ENCODE measurements at places on chromosomes 7 and 10.

DNA sequence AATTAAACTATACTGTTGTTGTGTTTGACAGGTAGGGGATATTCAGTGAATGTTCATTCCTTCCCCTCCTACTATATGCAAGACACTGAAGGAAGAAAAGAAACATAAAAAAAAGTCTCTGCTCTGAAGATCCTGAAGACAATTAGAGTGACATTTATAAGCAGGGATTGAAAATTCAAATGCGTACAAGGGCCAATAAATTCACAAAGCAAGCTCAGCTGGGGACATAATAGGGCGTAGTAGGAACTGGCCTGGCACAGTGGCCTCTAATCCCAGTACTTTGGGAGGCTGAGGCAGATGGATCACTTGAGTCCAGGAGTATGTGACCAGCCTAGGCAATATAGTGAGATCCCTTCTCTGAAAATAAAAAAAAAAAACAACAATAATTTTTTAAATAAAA lies 104.9 kb upstream of the KMT2E start:
- no peak for DNase-seq

GRCh38 chr7:39353615-39354376 lies 212.4 kb upstream of the YAE1 start:
- no peak for DNase-seq

DNA sequence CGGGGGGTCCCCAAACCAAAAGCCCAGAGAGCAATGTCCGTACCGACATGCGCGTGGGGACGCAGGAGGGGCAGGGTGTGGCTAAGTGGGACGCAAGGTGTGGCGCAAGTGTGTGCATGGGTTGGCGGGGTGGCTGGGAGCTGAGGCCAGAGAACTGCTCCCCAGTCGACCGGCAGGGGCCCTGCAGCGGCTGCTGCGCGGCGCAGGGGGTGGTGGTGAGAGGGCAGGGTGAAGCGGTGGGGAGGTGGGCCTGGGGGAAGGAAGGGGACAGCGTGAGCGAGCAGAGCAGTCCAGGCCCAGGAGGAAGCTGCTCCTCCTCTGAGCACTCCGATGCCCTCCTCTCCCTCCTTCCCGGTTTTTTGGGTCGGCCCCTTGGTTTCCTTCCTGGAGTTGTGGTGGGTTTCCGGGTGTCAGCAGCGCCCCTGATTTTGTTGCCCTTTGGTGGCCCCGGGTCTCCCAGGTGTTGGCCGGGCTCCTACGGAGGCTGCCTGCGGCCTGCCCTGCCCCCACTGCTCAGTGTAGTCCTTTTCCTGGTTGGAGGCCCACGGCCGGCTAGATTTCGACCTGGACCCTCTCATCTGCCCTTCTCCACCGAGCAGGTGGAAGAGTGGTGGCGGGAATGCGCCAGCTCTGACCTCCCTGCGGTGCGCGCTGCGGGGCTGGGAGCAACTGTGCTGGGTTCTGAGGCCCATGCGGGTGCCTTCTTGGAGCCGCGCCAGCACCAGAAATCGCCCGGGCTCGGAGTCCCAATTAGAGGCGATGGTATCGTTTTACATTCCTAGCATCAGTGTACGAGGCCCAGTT lies 40.5 kb upstream of the COMTD1 start:
- no peak for DNase-seq

DNA sequence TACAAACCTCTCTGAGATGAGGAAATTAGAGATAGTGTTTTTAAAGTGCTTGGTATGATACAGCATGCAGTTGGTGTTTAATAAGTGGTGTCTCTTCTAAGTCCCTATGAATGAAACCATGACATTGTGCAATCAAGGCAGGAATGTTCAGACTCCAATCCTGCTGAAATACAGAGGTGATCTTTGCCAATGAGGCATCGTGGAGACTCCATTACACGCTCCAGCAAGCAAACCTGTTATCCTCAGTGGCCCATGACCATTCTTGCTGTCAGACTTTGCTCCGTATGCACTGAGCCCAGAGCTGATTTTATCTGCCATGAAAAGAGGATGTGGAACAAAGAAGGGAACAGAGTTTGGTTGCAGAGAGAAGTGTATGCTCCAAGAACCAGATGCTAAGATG lies 47.3 kb downstream of the CDHR3 start:
- DNase-seq: no peak

DNA sequence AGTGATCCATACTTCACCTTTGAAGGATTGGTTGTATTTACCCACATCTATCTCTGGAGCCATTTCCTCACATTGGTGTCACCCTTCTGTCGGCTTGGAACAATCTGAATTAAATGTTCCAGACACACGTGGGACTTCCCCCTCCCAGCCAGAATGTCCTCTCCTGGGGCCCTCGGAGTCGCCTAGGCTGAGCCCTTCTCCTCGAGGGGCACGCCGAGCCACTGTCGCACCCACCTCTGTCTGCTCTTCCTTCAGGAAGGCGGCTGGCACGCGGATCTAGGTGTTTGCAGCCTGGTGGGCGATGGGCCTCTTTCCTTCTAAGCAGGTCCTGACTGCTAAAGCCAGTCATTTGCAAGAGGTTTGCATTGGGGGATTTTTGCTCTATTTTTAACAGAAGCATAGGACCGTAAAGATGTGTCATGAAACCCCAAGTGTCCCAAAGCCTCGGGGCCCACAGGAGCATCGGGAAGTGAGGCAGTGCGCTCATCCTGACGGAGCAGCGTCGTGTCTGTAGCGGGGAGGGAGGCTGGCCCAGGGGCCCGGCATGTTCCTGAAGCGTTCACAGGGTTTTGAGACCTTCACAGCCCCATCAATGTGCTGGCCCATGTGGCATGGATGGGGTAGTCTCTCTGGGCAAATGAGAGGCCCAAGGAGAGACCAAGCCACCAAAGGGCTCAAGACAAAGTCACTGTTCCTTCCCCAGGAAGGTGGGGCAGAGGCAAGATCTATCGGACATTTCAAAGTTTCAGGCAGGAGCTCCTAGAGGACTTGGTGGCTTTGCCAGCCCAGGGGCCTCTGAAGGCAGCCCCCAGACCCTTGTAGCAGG lies 86.7 kb downstream of the RGS10 start:
- no peak for DNase-seq

DNA sequence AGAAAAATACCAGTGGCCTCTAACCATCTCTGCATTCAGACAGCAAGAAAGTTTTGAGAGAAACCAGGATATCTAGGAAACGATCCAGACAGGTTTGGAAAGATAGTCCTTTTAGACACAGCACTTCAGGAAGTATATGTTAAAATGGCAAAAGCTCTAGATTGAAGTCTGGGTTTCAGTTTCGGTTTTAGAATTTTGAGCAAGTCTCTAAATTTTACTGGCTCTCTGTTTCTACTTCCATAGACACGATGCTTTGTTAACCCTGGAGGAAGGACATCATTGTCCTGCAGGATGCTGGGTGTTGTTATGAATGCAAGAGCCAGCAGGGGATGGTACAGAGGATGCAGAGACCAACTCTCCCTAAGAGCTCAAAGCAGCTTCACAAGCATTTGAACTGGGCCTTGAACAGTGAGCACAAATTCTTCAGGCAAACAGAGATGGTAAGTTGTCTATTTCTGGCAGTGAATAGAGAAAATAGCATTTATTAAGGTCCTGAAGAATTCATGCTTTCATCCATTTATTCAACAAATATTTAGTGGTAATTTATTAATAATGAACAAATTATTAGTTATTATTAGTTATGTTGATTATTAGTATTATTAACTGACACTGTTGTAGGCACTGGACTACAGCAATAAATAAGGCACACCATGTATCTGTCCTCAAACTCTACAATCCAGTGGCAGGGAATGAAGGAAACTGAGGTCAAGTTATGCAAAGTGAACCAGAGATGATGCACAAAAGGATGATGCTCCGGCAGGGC lies 152.7 kb upstream of the NRP1 start:
- no peak for DNase-seq

- DNase-seq: no peak
These were observed 2.5 kb downstream of the PSAP start for GRCh38 chr10:71848325-71849275.

- DNase-seq: no peak
These were observed 227.2 kb downstream of the NSUN6 start for GRCh38 chr10:18424200-18424599.

DNA sequence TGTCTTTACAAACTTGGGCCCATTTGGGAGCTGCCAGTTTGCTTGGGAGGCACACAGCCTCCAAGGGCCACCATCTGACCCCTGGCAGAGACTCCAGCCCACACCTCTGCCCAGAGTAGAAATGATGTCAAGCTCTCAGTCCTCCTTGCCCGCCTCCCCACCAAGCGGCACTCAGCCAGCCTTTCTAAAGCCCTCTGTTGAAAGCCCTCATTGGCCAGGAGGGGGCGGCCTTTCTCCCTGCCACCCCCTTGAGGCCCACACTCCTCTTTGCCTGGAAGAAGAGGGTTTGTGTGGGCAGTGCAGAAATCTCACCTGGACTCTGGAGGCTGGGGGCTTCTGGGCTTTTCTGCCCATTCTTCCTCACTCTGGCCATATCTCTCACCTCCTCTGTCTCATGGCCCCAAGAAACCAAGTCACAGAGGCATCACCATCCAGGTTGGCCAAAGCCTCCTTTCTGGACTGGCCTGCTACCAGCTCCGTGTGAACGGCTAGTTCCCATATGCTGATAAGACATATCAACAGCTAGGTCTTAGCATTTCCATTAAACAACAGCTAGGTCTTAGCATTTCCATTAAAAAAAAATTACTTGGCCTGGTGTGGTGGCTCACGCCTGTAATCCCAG lies 36.1 kb downstream of the UBTD1 start:
- DNase-seq: no peak

GRCh38 chr10:48639632-48640031 lies 34.8 kb upstream of the ARHGAP22 start:
- DNase-seq: no peak
